Amniotic epithelial cell (primary cell): ENCODE measurements at places on chromosomes 6 and 20.

GRCh38 chr6:37021356-37022129 lies 16.1 kb downstream of the FGD2 start:
- peak; percentile 45 for DNase-seq

DNA sequence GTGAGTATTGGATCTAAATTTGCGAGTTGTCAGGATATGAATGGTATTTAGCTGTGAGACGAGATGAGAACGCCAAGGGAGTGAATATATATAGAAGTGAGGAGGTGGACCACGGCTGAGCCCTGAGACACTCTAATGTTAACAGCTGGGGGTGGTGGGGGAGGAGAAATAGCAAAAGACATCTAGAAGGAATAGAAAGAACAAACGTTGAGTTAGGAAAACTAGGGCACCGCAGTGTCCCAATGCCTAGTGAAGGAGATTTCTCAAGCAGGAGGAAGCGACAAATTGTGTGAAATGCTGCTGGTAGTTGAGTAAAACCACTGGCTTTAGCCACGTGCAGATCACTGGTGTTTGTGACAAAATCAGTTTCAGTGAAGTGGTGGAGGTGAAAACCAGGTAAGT lies 56.9 kb downstream of the CD164 start:
- no peak for DNase-seq

- peak; percentile 41 for DNase-seq
Measured at GRCh38 chr6:129901910-129902309, 40.8 kb upstream of the TMEM244 start.

DNA sequence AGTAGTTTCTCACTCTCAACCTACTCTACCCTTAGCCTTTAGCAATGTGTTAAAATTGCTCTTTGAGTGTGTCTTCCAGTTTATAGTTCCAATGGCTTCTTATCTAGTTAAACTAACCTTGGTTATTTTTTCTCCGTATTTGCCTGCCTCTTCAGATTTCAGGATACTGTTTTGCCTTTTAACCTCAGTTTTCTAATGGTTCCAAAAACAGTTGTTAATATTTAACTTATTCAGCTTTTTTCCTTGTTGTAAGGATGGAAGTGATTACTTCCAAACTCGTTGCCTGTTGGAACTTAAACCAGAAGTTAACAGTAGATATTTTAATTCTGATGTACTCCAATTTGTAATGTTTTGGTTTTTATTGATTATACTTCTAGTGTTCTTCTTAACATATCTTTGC lies 1574.9 kb downstream of the HACE1 start:
- no peak for DNase-seq

DNA sequence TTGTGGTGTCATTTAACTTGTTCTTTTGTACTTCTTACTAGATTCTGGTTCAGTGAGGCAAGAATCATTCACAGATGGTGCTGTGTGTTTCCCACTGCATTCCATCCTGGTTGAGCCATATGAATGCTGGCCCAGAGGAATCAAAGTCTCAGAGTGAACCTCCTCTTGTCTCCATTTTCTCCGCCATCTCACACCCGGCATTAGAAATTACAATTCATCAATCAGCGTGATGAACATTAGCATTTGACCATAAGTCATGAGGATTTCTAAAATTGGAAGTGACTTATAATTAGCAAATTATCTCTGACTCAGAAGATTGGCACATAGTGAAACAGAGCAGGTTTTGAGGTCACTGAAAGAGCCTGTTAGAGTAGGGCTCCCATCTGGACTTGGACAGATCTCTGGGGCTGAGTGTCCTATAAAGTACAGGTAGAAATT lies 25.2 kb downstream of the TNFAIP3 start:
- DNase-seq, result peak; percentile 90

DNA sequence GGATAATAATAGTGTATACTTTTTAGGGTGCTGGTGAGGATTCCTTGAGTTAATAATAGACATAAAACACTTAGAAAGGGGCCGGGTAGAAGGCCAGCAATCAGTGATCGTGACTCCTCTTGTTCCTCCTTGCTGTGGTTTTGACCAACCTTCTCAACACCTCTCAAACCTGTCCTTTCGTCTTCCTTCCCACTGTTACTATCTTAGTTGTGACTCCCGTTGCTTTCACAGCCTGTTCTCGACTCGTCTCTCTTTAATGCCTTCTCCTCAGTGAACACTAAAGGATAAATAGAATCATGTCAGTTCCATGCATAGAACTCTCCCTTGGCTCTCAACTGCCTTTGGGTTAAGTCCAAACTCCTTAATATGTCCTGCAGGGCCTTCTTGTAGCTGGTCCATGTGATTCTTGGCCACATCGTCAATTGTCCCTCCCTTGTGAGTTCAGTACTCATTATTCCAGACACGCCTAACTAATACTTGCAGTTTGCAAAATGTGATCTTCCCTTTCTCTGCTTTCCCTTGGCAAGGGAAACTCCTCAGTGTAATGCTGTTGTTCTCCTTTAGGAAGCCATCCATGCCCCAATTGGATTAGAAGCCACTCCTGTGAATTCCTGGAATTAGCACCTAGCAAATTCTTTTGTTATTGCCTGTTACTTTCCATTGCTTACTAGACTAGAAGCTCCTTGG lies 164.9 kb downstream of the UTRN start:
- no peak for DNase-seq

GRCh38 chr6:32370505-32370904 lies 1.2 kb downstream of the TSBP1 start:
- DNase-seq, result peak; percentile 24

GRCh38 chr6:12182676-12183075 lies 107.5 kb upstream of the EDN1 start:
- DNase-seq, result peak; percentile 40

DNA sequence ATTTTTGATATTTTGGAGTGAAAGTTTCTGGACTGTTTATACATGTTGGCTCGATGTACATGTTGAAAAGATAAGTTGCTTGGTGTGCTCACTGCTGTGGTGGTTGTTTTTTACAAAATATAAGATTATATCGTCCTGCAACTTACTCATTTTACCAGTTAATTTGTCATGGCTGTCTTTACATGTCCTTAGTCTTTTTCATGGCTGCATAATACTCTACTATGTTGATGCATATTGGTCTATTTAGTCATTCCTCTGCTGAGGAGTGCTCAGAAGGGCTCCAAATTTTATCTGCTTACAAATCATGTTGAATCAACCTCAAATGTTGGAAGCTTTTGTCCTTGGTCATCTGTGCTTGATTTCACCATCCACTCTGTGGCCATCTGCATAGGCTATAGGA lies 164.6 kb downstream of the BCKDHB start:
- DNase-seq, result no peak

- DNase-seq, result peak; percentile 74
Measured at GRCh38 chr6:47057830-47058540, 15.9 kb upstream of the ADGRF1 start.

DNA sequence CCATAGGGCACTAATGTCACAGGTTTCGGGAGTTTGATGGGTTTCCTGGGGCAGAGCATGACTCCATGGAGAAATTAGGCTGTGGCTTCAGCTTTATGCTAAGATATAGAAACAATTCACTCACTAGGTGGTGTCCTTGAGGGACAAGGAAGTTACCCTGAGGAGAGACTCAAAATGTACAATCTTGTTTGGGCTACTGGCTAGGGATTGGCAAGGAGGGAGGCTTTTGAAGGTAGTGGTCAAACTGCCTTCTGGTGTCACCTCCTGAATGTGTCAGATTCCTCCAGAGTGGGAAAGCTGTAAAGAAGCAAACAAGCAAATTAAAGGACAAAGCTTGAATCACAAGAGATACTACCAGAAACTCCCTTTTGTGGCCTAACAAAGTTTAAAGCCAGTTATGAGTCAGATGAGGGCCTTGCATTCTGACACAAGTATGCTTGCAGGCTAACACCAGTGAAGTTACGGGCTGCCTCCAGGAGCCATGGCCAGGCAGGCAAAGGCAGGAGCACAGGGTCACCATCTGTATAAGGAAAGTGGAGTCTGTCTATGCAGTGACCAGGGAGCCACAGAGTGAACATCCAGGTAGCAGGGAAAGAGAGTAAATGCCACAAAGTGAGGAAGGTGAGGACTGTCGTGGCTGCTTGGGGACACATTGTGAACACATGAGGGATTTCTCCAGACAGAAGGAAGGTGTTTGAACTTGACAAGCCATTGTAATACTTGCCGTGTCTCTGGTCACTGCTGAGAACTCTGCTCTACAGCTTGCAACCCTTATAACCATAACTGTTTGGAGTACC lies 107.7 kb upstream of the DTNBP1 start:
- peak; percentile 49 for DNase-seq

GRCh38 chr6:125363039-125363823 lies 61.5 kb upstream of the HDDC2 start:
- peak; percentile 37 for DNase-seq

GRCh38 chr20:43767686-43768474 lies 41.1 kb upstream of the GTSF1L start:
- DNase-seq, result peak; percentile 33
